ENCODE measurements at places on chromosomes 7 and 10.

DNA sequence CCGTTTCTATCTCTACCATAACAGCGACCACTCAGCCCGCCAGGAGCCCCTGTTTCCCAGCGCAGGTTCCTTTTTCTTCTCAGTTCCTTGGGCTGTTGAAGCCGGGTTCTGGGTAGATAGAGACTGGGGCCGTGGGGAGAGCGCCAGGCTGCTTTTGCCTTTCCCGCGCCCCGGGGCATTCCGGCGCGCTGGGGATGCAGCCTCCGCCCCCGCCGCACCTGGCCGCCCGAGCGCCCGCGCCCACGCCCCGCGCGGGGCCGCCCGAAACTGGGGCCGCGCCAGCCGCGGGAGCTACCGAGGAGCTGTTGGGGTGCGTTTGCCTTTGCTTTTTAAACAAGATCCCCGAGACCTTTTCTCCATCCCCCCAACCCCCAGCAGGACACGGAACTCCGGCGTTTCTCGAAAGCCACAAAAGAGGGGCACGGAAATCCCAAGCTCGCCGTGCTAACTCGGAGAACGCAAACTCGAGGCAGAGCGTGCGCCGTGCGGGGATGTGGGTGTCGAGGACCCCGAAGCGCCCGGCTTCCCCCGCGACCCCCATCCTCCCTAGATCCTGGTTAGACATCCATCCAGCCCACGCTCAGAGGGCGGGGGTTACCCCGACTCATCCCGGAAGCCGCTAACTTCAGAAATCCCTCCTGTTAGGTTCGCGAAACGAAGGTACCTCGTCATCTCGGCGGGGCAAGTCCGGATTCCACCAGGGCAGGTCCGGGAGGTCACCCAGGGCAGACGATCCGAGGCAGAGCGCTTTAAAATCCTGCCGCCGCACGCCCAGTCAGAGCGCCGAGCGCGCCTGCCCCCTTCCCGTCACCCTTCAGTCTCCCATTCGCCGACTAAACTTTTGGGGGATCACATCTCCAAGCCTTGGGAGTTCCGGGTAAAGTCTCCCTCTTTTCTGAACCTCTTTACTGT is 1.0 kb downstream of the GRM8 start:
- DNase-seq: no peak

DNA sequence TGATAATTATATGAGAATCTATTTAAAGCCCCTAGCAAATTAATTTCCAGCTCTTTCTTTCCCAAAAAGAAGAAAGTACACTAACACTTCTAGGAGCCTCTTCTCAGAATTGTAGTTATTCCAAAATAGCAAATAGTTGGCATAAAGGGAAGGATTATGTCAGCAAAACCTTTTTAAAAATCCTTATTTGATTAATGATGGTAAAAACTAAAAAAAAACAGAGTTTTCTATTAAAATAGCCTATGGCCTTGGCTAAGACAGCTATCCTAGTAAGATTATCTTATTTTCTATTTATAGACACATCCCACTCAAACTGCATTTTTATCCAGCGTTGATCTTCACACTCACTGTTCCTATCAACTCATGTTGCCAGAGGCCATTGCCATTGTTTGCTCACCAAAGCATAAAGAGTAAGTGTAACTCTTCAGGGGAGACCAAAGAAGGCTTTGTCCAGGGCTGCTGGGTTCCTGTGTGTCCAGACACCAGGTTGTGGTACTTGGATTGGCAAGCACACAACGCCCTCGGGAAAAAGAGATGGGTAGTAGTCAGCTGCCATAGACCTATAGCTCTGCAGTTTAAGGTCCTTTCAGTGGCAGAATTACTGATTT is 31.5 kb downstream of the ACTA2 start:
- DNase-seq: no peak

GRCh38 chr10:63140077-63140476 is 6.9 kb downstream of the NRBF2 start:
- no peak for DNase-seq

- DNase-seq: no peak
Measured at GRCh38 chr10:99123851-99124250, 111.8 kb downstream of the HPSE2 start.

DNA sequence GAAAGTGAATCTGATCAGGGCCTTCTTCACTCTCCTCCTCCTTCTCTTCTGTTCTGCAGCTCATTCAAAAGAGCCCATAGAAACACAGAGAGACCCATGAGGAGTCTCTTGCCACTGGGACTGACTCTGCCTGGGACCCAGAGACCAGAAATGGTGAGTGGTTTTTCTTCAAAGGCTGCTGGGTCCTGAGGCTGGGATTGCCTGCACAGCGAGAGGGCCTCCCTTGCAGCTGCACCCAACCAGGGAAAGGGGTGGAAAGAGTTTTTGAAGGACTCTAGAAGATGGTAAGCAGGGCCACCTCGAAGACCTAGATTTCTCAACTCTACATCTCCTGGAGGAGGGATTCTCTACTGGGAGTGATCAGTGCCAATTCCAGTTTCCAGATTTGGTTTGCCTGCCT is 15.5 kb upstream of the HOXA13 start:
- no peak for DNase-seq

- DNase-seq: no peak
Measured at GRCh38 chr7:2640482-2640830, 8.7 kb downstream of the TTYH3 start.

DNA sequence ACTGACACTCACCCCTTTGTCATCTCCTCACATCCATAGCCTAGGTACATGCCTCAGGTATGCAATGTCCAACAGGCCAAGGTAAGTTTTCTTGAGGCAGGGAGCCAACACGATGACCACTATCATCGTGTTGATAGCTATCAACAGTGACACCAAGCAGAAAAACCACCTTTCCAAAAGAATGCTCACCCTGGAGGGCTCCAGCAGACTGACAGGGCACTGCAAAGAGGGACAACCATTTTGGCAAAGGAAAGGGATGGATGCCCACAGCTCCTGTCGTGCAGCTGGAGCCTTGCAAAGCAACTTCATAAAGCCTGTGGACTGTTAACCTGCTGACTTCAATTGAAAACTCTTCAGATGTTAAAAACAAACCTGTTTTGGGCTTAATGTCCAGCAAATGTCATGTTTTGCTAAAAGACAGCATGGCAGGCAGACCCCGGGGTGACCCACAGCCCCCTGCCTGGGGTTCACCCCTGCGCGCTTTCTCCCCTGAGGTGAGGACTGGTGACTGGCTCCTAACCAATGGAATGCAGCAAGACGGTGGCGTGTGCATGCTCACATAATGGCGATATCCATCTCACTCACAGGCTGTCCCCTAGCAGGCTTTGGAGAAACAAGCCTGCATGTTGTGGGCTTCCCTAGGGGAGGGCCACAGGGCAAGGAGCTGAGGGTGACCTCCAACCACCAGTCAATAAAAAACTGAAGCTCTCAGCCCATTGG is 293.8 kb downstream of the TCERG1L start:
- DNase-seq: no peak

DNA sequence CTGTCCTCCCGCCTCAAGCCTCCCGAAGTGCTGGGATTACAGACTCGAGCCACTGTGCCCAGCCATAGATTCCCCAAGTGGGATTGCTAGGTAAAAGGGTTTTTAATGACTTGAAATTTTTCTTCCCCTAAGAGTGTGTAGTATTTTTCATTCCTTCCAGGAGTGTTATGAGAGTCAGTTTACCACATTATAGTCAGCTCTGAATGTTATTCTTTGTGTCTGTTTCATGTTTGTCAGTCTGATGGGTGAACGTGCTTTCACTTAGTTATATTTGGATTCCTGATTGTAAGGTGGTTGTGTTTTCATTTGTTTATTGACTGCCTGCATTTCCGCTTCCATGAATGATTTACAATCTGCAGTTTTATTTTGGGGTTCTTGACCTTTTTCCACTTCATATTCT is 6.3 kb downstream of the ZNF212 start:
- no peak for DNase-seq

DNA sequence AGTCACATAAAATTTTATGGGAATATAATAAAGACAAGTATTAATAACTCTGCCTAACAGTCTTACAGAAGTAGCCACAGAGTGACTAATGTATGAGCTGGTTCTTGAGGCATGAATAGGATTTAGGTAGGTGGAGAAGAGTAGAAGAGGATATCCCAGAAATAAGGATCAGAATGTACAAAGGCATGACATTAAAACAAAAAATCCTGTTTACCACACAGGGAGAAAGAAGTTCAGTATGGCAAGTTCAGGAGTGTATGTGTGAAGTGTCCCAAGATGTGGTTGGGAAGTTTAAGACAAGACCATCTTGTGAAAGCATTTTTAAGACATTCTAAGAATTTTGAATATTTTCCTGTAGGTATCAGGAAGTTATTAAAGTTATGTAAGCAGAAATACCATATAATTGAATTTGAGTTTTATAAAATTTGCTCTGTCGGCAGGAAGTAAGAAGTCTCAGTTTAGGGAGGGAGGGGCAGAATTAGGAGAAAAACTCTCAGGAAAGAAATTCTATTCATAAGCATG is 64.7 kb upstream of the CAV2 start:
- DNase-seq: no peak

DNA sequence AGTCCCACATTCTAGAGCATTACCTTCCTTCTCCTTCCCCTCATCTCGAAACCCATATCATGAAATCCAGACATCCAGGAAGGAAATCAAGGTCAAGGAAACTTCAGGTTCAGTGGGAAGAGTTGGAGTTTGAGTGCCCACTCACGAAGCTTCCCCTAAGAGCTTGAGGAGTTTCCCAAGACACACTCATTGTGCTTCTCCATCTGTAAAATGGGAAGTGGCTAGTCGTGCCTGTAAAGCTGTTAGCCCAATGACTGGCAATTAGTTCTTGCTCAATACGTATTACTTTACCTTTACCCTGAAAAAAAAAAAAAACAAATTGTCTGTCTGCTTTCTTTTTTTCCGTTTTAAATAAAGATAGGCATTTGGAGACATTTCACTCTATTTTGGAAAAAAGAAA is 42.3 kb downstream of the GPAM start:
- no peak for DNase-seq

- no peak for DNase-seq
Measured at GRCh38 chr7:128036226-128036940, 5.1 kb upstream of the LRRC4 start.

DNA sequence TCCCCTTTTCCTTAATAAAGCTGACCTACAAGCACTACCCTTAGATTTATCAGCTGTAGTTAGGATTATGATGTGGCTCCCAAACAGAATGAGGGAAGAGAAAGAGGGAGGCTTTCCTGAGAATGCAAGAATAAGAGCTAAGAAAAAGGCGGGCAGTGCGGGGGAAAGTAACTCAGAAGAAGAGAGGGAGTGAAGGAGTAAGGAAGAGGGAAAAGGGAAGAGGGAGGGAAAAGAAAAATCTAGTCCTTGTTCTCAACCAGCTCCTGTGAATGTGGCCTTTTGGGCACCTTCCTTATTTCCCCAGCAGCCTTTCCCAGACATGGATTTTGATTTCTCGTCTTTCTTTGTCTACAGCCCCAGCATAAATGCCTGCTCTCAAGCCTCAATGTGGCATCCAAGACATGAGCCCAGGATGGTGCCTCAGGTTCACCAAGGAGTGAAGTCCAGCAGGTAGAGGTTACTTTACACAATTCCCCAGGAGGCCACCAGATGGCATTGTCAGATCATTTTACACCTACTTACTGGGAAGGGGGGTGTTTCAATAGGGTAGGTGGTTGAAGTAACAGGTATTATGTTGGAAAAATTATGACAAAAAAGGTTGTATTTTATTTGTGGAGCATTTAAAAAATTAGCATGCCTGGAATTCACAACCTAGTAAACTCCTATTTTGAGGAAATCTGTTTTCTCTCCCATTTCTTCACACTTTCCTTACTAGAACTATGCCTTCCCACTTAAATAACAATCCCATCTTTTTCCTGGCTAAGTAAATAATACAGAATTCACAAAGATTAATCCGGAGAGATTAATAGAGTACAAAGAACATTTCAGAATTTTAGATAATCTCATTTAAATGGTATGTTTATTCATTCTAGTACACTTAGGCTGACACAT is 106.5 kb downstream of the HTR7 start:
- DNase-seq: no peak

- DNase-seq: no peak
Measured at GRCh38 chr7:112072541-112073245, 133.5 kb downstream of the DOCK4 start.

DNA sequence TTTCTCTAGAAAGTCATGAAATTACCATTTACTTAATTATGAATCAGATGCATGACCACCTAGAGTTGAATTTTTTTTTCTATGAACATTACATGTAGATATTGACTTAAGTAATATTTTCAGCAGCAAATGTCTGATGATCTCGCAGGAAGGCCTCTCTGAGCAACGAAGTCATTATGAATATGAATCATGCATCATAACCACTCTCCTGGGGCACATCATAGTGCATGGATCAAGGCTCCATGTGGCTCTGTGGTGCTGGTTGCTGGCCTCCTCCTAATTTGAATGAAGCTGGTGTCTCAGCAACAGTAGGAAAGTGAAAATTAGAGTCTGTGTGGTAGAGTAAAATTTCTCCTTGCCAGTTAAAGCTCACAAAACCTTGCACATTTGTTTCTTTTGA is 121.4 kb upstream of the INHBA start:
- DNase-seq: peak; percentile 8

- DNase-seq: no peak
Measured at GRCh38 chr10:64773357-64773756, 1252.2 kb downstream of the REEP3 start.

- no peak for DNase-seq
Measured at GRCh38 chr7:121337398-121337797, 8.6 kb downstream of the WNT16 start.

GRCh38 chr10:129841590-129841989 is 122.5 kb downstream of the EBF3 start:
- no peak for DNase-seq

DNA sequence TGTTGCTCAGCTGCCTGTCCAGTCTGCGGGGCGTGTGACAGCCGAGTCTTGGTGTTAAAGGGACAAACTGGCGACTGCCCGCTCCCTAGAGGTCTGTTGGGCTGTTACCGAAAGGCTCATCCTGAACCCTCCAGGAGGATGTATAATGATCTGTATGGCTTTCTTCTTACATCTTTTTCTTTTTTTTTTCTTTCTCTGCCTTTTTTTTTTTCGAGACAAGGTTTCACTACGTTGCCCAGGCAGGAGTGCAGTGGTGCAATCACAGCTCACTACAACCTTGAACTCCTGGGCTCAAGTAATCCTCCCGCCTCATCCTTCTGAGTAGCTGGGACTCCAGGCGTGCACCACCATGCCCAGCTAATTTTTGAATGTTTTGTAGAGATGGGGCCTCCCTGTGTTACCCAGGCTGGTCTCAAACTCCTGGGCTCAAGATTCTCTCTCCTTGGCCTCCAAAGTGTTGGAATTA is 857 bp downstream of the INTS15 start:
- no peak for DNase-seq

GRCh38 chr7:143367972-143368371 is 5.5 kb upstream of the FAM131B start:
- no peak for DNase-seq

GRCh38 chr10:31515116-31515515 is 196.1 kb downstream of the ZEB1 start:
- no peak for DNase-seq

GRCh38 chr10:69434169-69434568 is 17.1 kb upstream of the TSPAN15 start:
- no peak for DNase-seq
